Stimulated activated CD8-positive, alpha-beta memory T cell treated with anti-CD3 and anti-CD28 coated beads, Interleukin-4, amount 100 ng/mL, for 1 hour (primary cell): ENCODE measurements at places on chromosomes 3 and 15.

- DNase-seq: no peak
Observed at GRCh38 chr3:169105561-169105960, 558.0 kb downstream of the MECOM start.

DNA sequence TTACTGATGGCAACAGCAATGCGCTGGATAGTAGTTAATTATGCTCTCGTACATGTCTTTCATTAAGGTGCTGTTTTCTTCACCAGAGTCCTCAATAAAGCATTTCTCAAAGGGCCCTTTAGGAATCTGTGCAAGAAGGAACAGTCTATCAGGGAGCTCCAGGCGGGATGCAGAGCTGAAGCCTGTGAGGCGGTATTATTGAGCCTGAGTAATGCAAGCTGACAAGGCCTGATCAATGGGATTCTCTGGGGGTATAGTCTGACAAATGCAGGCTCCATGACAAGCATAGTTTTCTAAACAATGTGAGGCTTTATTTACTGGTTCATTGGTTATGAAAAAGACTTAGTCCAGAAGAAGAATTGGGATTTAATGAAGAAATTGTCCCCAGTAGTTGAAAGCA lies 530.9 kb upstream of the CBLB start:
- DNase-seq: no peak

- DNase-seq: no peak
Observed at GRCh38 chr3:115623044-115623868, at the start of gene GAP43. Gene GAP43 (plus strand): TSS chr3:115623510. CDS start chr3:115623690, 180 bp downstream.

- no peak for DNase-seq
Observed at GRCh38 chr15:101528917-101529299, 39.4 kb upstream of the PCSK6 start.

- DNase-seq: no peak
Observed at GRCh38 chr3:188949996-188950395, 221.8 kb upstream of the TPRG1 start.

DNA sequence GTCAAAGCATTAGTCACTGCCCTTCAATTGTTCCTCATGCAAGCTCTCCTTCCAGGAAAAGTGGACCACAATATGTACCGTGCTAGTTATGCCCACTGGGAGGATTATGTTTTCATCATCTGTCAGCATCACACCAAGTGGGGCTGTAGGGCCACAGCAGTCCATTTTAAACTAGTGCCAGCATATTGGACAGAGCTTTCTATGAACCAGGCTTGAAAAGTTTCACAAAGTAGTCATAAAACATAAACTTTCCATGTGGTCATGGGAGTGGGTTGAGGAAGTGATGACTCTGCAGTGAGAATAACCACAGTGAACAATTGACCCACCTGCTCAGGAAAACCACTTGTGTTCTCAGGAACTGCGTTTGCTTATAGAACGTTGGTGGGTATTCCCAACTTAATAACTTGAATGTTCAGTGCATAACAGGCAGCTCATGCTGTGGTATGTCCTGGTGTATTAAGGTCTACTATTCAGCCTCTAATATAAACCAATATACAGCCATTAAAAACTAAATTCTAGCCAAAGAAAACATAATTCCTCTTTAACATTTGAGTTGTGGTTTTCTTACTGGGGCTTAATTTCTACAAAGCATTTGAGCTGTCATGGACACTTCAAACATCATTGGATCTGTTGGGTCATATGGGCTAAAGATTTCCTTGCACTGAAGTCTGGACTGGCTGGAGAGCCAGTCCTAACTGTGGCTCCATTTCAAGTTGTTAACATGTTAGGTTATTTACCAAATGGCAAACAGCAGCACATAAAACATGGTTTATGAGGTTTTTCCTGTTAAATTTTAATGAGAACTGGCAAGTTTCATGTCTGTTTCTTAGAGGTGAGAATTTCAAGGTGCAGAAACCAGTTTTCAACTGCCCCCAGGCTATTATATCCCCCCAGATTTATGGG lies 274.1 kb downstream of the OTOL1 start:
- DNase-seq: no peak

DNA sequence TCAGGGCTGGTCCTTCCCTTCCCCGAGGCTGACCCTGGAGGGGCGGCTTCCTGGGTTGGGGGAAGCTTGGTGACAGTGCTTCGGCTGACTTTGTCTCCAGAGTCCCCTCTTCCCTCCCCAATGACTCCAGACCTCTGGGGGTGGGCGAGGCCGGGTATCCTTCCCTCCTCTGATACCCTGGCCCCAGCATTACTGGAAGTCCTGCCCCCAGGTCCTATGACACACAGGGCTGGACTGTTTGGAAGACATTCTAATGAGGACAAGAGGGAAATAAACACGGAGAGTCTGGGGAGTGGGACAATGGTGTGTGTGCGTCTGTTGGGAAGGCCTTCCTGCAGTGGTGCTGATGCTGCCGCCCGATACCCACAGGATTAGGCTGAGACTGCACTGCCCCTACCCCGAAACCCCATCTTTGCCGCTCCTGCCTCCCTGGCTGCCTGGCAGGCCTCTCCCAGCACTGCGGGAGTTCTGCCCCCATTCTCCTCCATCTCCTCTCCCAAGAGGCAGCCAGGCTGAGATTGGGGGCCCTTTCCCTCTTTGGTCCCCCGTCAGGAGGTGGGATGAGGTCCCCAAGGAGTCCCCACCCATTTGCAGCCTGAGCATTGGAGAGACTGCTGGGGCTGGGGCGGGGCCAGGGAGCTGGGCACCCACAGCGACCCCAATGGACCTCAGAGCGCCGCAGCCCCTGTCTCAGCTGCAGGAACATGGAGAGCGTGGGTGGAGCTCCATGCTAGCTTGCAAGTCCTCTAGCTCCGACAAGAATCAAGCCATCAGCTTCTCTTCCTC lies 29.7 kb upstream of the FBLN2 start:
- DNase-seq: no peak

DNA sequence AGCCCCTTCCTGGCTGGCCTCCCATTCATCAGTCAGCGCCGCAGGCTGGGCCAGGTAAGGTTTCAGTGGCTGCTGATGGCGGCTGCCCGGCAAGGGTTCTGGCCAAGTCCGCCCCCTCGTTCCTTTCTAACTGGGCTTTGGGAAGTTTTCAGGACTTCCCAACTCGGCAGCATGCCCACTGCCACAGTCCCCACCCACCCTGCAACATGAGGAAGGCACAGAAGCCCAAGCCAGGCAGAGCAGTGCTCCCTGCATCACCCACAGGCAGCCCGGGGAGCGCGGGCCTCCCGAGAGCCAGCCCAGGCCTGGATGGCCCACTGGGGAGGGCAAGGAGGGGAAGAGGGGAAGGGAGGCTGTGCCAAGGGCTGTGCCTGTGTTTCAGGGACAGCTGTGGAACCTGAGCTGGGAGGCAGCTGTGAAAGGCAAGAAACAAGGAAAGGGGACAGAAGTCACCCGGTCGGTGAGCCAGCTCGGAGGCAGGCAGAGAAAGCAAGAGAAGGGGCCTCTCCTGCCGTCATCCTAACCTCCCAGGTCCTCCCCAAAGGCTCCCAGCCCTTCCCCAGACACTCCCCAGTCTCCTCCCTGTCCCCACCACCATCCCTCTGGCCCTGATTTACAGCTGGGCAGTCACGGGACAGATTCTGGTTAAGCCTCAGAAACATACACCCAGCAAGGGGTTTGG lies 73.9 kb downstream of the CPN2 start:
- no peak for DNase-seq

DNA sequence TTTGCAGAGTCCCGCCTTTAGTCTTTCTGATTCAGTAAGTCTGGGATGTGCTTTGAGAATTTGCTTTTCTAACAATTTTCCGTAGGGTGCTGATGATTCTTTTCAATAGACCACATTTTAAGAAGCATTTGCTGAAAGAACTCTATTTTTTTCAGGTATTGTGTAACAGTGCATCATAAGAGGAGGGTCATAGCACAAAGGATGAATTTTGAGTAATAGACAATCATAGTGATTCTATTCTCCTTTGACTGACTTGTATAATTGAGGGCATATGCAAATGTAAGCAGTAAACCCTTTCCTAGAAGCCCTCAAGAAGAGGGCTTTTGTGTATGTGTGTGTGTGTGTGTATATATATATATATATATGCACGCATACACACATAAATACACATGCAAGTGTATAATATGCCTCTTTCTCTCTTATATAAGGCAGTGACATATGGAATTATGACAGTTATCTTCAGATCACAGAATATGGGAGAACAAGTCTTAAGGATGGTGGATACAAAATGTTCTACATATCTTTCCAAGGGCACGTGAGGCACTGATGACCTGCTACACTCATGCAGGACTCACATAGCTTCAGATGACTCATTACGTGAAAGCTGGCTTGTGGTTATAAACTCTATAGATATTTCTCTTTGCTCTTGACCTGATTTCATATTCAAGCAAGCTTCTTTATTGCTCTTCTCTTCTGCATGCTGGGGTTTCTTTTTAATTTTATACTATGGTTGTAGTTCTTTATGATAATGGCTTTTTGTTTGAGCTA lies 6.5 kb upstream of the PLSCR1 start:
- DNase-seq: no peak

DNA sequence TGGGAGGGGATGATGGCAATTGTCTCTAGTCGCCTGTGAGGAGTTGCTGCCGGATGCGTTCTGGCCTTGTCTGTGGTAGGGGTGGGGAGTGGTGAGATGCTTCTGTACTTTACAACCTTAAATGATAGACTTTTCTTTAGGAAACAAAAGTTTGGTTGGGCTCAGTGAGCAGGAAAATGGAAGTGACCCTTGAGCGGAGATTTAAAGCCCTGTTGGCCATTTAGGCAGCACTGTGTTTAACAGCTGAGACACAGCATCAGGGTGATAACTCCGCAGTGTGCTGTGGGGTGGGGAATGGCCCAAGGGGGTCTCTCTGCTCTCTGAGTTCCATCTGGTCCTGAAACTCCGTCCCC lies 36.6 kb downstream of the SPSB4 start:
- DNase-seq: no peak

DNA sequence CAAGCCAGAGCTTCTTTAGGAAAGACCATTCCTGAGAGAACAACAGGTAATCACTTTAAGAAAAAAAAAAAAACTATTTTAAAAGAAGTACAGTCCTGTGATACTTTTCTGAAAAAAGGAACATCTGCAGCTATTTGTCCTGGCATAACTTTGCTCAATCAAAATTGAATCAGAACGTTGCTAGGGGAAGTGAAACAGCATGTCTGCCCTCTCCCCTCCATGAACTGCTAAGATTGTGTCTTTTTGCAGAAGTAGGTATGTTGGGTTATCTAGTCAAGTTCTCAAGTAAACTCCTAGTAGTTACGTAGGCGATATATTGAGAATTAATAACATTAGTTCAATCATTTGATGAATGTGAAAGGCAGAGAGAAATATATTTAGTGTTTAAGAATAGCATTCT lies 1013.3 kb downstream of the TUSC7 start:
- DNase-seq: no peak

- DNase-seq: no peak
Observed at GRCh38 chr15:84611631-84612030, 10.8 kb downstream of the ZSCAN2 start.

- DNase-seq: no peak
Observed at GRCh38 chr3:188526057-188526456, 372.1 kb downstream of the LPP start.

- no peak for DNase-seq
Observed at GRCh38 chr3:55320928-55321327, 166.2 kb downstream of the WNT5A start.

DNA sequence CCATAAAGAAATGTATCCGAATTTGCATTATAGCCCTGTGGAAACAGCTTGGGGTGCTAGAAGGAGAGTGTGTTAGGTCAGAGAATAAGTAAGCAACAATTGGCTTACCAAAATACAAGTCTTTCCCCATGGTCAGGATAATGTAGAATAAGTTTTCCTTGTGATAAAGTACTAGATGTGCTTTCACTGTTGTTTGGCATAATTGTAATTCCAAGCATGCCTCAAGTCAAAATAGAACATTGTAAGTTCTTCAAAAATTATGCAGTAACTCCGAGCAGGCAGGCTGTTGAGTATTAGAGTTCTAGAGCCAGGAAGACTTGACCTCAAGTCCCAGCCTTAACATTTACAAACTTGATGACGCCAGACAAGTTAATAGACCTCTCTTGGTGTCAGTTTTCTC lies 242.0 kb downstream of the TUSC7 start:
- no peak for DNase-seq

- no peak for DNase-seq
Observed at GRCh38 chr15:67824976-67825880, at the start of gene SKOR1. Gene SKOR1 (plus strand): TSS chr15:67825509. CDS start chr15:67825603, 94 bp downstream.

DNA sequence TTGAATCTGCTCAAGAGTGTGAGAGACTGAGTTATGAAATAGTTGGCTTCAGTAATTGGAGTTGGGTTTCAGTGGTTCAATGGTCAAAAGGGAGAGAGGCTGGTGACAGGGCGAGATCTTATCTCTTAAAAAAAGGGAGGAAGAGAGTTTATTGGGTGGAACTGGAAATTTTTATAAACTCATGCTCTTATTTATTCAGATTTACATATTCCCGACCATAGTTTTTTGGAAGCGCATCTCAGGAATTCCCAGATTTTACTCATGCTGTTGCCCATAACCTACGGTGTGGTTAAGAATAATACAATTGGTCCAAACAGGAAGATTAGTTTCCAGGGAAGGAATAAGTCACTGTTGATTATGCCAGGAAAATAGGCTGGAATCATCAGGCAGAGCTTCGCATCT lies 41.4 kb downstream of the CD200 start:
- no peak for DNase-seq

GRCh38 chr3:5456199-5456598 lies 268.7 kb downstream of the EDEM1 start:
- DNase-seq: no peak

GRCh38 chr15:45386420-45386819 lies 8.1 kb upstream of the GATM start:
- DNase-seq: no peak

DNA sequence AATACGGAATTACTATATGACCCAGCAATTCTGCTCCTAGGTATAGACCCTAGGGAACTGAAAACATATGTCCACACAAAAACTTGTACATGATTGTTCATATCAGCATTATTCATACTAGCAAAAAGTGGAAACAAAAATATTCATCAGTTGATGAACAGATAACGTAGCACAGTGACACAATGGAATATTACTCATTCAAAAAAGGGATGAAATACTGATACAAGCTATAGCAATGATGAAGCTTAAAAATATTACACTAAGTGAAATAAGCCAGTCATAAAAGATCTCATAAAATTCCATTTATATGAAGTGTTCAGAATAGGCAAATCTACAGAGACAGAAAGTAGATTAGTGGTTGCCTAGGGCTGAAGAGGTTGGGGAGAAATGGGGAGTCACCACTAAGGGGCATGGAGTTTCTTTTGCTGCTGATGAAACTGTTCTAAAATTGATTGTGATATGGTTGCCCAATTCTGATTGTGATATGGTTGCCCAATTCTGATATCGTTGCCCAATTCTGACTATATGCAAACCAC lies 10.5 kb downstream of the C15orf61 start:
- DNase-seq: no peak

DNA sequence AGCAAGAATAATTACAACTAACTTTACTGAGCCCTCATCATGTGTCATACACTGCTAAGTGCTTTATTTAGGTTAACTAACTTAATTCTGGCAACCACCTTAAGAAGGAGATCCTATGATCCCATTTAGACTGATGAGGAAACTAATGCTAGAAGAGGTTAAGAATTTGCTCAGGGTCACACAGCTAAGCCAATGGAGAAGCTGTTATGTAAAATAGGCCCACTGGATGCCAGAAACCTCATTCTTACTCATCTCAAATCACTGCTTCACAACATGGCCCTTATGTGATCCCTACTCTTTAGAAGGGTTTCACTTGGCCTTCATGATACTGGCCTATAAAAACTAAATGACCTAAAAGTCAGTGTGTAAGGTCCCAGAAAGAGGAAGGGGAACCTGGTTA lies 41.2 kb downstream of the IMPG2 start:
- DNase-seq: no peak

- DNase-seq: no peak
Observed at GRCh38 chr15:64596701-64597476, 136.5 kb downstream of the ZNF609 start.

GRCh38 chr3:23650371-23651140 lies 155.2 kb upstream of the UBE2E1 start:
- no peak for DNase-seq
